AG10803 (cell line): ENCODE measurements at places on chromosomes 1 and 21.

DNA sequence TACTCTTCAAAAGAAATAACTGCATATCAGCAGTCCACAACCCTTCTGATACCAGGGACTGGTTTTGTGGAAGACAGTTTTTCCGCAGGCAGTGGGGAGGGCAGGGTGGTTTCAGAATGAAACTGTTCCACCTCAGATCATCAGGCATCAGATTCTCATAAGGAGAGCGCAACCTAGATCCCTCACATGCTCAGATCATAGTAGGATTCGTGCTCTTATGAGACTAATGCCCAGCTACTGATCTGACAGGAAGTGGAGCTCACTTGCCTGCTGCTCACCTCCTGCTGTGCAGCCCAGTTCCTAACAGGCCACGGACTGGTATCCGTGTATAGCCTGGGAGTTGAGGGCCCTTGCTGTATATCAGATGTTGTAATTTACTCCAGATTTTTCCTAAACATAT lies 11.5 kb downstream of the RO60 start:
- DNase-seq = no peak

GRCh38 chr1:203406446-203407045 lies 55.6 kb upstream of the FMOD start:
- peak; percentile 67 for DNase-seq

DNA sequence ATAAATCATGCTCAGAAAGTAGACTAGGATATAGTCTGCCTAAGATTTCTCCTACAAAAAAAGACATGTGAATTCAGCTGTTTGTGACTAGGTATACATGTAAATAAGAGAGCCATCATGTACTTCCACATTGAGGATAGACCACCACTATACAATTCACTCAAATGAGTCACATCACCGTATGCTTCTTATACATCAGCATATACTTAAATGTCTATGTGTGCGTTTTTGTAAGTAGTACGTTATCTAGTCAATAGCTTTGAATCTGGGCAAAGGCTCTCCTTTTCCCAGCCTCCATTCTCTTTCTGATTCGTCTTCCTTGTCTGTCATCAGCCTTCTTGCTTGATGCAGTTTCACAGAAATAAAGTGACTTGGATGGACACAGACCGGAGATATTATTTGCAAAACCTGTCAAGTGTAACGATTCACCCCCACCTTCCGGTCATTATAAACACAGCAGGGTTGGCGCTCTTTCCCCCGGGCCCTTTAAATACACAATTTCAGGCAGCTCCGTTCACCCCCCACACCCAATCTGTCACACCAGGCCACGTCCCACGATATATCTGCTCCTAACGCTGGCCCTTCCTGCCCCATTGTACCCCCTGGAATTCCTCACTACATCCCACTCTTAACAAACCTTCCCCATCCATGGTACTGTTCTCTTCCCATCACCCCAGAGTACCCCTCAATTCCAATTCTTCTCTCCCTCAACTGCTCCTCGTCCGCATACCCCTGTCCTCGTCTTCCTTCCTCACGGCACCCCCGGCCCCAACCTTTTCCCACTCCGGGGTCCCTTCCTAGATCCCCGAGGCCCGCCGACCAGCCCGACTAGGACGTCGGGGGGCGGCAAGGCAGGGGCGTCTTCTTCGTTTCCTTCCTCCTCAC lies 636 bp downstream of the VAMP4 start:
- peak; percentile 27 for DNase-seq

DNA sequence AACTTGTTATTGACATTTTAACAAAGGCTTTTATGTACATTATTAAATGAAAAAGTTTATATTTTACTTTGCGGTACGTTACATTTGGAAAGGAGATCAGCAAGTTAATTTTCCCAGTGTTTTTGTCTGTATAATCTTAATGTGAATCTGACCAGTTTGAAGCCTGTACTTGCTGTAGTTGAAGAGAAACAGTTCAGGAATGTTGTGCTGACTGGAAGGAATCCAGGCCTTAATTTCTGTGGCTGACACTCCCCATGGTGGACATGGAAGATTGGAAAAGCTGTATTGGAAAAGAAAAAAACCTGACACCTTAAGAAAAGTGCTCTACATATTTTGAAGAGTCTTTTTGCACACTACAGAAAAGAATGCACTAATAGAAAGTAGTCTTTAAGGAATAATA lies 15.5 kb downstream of the LEPR start:
- peak; percentile 89 for DNase-seq

DNA sequence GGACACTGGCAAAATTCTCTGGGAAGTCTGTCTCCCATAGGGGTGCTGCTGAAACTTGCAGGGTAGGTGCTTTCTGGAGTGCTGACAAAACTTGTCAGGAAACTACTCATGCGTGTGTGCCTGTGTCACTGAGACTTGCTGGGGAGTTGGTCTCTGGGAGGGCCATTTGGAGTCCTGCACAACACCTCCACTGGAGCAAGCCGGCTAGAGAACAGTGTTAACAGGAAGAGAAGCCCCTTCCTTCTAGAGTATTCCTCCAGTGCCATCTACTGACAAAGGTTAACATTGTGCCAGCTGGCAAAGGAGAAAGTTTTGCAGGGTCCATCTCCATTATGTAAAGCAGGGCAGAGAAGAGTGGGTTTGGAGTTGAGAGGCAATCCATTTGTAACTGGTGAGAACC lies 30.0 kb downstream of the ZMYM4 start:
- peak; percentile 45 for DNase-seq

DNA sequence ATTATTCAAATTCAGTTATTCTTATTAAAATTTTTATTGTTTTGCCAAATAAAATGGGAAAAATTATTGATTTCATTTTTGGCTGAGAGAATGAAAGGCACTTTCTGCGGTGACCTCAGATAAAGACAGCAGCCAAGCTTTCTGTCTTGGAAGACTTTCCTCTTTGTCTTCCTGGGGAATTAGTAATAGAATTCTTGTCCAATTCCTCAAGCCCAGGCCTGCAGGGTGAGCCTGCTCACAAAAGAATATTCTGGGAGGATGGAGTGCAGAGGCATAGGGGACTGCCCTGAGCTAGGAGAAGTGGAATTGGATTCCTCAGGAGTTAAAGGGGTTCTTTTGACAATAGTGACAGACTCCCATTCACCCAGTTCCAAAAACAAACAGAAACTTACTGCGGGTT lies 614.5 kb upstream of the ADGRL2 start:
- peak; percentile 4 for DNase-seq

DNA sequence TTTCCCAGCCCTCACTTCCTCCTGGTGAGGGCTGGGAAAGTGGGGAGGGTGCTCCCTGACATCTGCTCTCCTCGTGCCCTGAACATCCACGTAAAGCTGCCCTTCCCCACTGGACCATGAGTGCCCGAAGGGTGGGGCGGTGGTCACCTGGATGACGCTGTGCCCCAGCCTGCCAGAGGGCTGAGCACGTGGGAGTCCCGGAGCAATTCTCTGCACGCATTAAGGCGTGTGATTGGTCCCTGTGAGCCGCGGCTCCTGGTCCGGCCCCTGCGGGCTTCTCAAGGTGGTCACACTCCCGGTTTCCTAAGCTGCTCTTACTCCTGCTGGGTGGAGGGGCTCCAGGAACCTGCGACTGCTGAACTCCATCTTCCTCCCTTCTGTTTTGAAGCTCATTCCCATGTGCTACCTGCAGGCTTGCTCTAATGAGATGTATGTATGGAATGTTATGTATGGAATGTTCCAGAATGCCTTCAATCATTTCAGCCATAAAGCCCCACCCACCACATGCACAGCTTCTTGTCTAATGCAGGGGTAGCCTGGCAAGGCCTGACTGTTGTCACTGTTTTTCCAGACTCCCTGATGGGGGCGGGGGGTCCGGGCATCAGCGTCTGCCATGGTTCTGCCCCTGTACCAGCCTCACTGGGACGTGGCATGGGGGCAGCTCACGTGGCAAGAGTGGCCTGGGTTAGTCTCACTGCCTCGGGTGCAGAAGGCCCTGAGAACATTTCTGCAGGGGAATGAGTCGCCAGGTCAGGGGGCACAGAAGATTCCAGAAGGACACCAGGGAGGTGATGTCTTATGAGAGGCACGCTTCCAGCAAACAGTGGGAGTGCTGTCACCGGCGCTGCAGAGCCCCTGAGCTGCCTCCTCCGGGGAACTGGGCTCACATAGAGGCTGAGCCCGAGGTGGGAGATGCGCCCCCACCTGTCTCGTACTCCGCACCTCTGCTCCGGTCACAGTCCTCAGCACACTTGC lies 19.4 kb downstream of the KRTAP10-1 start:
- DNase-seq = no peak

- DNase-seq = no peak
These were observed 43.1 kb downstream of the ATP2B4 start for GRCh38 chr1:203669739-203670138.

GRCh38 chr1:157838966-157839365 lies 2.6 kb downstream of the CD5L start:
- no peak for DNase-seq

- no peak for DNase-seq
These were observed 147.1 kb downstream of the PGBD5 start for GRCh38 chr1:230278871-230279582.

DNA sequence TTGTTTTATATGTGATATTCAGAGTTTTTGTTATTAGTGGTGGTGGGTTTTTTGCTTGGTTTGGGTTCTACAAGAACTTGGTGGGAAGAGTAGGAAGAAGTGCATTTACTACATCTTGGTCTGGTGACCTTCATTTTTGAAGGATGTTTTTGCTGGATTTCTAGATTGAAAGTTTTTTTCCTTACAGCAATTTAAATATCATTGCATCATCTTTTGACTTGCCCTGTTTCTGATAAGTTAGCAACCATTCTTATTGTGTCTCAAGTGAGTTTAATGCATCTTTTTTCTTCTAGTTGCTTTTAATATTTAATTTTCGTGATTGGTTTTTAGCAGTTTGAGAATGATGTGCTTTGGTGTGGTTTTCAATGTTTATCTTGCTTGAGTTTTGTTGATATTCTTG lies 447.7 kb downstream of the DISC1 start:
- DNase-seq = no peak

- DNase-seq = no peak
These were observed 105.8 kb downstream of the TSEN15 start for GRCh38 chr1:184157394-184157742.

DNA sequence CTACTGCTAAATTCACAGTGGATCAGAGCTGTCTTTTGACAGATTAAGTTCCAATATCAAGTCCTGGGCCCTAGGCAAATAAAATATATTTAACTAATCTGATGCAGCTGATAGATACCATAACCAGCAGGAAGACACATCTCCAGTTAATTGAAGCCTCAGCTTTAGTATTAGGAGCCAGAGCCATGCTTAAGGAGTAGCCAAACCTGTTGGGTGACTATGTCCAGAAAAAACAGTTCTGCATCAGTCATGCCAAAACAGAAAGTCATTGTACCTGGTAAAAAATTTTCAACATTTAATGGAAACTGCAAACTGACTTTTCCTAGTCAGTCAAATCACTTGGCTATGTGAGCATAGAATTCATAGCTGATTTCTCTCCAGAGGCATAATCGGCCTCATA lies 200.5 kb upstream of the RUNX1 start:
- DNase-seq = no peak

DNA sequence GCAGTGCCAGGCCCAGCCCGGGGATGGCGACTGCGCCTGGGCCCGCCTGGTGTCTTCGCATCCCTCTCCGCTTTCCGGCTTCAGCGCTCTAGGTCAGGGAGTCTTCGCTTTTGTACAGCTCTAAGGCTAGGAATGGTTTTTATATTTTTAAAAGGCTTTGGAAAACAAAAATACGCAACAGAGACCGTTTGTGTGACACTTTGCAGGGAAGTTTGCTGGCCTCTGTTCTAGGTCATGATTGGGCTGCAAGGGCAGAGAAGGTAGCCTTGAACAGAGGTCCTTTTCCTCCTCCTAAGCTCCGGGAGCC lies 719 bp downstream of the SOD1 start:
- DNase-seq = peak; percentile 13

GRCh38 chr1:34002810-34003209 lies 138.9 kb downstream of the HMGB4 start:
- no peak for DNase-seq

DNA sequence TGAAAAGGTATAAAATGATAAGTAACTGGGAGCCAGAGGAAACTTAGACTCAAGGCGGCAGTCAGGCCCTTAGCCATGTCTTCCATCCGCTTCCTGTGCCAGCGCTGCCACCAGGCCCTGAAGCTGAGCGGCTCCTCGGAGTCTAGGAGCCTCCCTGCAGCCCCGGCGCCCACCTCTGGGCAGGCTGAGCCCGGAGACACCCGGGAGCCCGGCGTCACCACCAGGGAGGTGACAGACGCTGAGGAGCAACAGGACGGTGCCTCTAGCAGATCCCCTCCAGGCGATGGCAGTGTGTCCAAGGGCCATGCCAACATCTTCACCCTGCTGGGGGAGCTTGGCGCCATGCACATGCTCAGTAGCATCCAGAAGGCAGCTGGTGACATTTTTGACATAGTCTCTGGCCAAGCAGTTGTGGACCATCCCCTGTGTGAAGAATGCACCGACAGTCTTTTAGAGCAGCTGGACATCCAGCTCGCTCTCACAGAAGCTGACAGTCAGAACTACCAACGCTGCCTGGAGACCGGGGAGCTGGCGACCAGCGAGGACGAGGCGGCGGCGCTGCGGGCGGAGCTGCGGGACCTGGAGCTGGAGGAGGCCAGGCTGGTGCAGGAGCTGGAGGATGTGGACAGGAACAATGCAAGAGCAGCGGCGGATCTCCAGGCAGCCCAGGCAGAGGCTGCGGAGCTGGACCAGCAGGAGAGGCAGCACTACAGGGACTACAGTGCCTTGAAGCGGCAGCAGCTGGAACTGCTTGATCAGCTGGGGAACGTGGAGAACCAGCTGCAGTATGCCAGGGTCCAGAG lies at the start of gene BECN2:
BECN2 (plus strand) TSS at position 76 of the 803 bp plus-strand sequence; CDS start at position 76, 0 bp downstream.
- DNase-seq = no peak

GRCh38 chr1:15620902-15621682 lies 3.8 kb downstream of the DDI2 start:
- no peak for DNase-seq

- no peak for DNase-seq
These were observed 84.4 kb downstream of the NIBAN1 start for GRCh38 chr1:184889902-184890301.

GRCh38 chr1:22830041-22830566 lies 119.5 kb downstream of the EPHB2 start:
- no peak for DNase-seq

- DNase-seq = no peak
These were observed 88.8 kb upstream of the IPO9 start for GRCh38 chr1:201740086-201740541.

DNA sequence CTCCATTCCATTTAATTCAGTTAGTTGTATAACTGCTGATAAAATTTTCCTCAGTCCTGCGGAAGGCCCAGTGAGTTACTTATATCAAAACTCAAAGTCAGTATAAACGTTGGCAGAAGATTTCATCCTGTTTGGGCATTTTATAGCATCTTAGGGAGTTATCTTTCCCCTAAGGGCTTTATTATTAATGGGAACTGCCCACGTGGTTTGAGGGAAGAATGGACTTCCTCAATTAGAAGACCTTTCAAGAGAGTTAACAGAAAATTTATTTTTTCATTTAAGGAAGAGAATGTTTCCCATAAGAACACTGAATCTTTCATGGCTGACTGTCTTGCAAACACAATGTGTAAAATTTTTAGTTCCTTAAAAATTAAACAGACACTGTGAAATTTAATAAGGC lies 400.1 kb downstream of the NEGR1 start:
- no peak for DNase-seq

DNA sequence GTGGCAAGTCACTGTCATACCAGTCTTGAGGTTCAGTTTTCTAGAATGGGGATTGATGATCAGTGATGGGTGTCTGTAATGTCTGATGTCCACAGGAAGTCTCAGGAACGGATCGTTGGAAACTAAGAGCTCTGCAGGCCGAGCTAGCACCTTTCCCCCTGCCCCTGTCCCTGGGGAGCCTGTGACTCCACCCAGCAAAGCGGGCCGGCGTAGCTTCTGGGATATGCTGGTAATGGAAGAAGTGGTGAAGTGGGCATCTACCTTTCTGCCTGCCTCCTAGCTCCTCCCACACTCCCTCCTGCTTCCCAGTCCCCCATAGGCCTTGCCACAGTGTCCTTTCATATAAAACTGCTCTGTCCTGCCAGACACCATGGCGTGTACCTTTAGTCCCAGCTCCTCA lies 13.4 kb downstream of the HYI start:
- no peak for DNase-seq
